ENCODE measurements at places on chromosomes 5 and 9.

- DNase-seq: no peak
Observed at GRCh38 chr5:177064500-177065277, 22.0 kb upstream of the FGFR4 start.

DNA sequence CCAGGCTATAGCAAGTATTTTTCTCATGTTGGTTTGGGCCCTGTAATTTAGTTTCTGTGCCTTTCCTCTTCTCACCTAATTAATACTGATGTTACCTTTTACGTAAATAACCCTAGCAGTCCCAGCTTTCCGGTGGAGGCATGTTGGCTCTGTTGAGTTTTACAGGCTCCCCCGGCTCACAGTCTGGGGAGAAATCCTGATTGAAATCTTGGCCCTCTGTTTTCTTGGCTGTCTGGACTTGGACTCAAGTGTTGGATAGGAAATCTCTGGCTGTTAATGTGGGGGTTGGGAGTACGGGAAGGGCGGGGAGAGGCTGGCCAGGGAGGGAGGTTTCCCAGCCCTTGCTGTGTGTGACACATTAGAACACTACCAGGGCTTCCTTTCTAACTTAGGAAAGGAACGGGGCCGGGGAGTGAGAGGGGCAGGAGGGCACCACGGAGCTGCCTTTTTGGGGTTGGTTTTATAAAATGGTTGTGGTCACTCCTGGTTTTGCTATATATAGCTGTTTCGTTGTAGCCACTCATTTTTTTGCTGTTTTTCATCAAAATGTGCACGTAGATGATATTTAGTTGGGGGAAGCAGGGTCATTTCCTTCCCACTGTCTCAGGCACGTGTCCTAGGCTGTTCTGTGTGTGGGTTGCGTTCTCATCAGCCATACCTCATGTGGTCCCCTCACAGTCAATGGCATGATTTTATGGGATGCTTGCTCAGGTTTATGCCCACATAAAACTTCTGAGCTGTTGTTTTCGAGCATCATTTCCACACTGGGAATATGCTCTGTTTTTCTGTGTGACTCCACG lies 11.0 kb downstream of the TRIO start:
- DNase-seq: peak; percentile 82

- no peak for DNase-seq
Observed at GRCh38 chr9:136172412-136173079, 32.4 kb downstream of the LHX3 start.

DNA sequence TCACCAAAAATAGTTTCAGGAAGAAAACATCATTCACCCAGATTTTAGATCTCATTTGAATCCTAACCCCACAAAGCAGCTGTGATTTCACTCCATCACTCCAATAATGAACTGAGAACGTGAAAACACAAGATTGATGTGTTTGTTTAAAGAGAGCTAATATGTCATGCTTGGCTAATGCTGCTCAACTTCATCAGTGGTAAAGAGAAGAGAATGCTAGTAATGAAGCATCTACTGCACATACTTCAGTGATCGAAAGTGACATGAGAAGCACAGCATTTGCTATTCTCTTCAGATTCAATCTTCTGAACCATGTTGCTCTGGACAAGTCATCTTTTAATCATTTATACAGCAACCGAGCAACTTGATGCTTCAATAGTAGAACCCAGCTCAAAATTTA lies 874.7 kb downstream of the EFNA5 start:
- DNase-seq: no peak

DNA sequence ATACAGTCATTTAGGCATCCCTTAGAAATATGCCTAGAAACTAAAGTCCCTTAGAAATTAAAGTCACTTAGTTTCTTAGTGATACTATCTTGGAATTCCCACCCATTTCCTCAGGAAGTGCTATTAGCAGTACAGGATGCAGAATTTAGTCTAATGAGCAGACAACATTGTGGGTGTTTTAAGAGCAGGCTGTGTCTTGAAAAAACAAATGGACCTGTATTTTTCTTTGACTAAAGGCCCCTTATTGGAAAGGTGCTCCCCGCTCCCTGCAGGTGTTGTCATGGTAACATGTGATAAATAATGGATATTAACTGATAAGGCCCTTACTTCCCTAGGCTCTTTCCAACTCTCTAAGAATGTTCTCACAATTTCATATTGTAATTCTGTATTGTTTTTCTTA lies 38.8 kb upstream of the STARD4 start:
- DNase-seq: no peak

GRCh38 chr9:128285033-128285784 lies 9.1 kb downstream of the SWI5 start:
- no peak for DNase-seq

- no peak for DNase-seq
Observed at GRCh38 chr5:173859408-173860159, 28.6 kb upstream of the CPEB4 start.

- no peak for DNase-seq
Observed at GRCh38 chr9:31445357-31445756, 939.1 kb upstream of the ACO1 start.

DNA sequence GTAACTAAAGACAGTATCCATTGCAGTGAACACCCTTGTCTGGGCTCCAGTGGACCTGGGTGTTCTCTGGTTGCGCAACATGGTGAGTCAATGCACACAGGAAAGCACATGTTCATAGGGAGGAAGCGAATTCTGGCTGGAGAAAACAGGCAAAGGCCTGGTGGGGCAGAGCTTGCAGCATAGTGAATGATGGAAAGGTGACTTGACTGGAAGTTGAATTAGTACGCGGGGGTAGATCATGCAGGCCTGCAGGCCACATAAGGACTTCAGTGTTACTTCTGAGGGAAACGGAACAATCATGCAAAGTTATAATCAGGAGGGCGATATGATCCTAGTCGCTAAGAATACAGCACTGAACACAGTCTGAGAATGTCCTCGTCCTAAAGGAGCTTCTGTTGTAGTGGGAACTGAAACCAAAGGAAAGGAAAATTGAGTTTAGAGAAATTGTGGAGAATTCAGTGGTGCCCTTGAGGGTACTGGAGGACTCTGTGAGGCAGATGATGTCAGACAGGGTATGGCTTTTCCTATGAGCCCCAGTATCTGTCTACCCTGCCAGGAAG lies 71.9 kb upstream of the RANBP3L start:
- DNase-seq: peak; percentile 65

DNA sequence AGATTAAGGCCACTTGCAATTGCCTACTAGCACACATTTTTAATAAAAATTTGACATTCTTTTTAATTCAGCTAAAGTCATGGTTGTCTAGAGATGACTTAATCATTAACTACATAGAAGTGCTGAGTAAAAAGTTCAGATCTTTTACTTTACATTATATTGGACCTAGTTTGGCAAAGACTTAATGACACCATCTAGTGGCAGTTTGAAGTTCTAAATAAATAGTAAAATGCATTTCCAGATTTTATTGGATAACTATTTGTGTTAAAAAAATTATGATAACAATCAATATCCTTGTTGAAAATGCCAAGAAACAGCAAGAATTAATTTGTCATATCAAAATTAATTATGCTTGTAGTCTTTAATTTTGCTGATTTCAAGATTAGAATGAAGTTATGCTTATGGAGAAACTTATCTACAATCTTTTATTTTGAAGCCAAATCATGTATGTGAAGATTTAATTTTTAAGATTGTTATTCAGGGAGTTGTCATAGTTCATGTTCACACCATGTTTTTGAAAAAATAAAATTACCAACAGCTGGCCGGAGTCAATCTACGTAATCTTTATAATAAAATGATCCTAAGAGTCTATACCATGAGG lies 69.6 kb upstream of the PJA2 start:
- DNase-seq: peak; percentile 31

DNA sequence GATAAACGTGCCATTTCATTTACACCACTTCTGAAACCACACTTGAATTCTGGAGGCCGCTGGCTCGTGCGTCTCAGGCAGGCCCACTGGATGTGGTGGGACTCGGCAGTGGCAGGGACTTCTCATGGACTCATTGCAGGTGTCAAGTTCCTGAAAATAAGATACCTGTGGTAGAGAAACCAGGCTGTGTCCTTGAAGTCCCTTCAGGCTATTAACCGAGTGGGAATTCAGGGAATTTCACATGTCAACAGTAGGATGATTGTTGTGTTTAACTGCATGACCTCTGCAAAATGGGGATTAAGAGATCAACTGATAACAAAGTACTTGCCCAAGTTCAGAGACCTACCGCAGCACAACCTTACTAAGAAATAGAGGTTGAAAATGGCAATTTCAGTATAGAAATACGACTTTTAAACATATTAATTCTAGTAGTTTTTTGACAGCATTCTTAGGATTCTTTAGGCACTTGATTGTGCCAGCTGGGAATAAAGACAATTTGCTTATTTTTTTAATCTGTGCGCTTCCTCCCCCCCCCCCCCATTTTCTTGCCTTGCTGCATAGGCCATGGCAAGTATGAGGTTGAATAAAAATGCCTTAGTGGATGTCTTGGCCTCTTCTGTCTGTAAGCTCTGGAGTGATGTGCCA lies 26.8 kb downstream of the TRIP13 start:
- no peak for DNase-seq

GRCh38 chr9:130110596-130111021 lies 56.9 kb downstream of the GPR107 start:
- no peak for DNase-seq

DNA sequence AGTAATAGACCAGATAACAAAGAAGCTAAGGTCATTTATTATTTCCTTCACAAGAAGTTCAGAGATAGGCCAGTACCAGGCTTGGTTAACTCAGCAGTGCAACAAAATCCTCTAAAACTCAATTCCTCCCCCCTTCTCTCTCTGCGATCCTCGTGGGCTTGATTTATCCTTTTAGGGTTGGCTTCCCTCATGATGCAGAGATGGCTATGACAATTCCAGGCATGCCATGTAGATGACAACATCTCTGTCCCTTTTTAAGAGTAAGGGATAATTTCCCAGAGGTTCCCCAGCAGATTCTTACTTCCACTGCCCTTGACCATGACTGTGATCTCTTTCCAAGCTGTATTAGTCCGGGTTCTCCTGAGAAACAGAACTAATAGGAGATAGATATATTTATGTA lies 28.7 kb upstream of the DAP start:
- DNase-seq: peak; percentile 26

DNA sequence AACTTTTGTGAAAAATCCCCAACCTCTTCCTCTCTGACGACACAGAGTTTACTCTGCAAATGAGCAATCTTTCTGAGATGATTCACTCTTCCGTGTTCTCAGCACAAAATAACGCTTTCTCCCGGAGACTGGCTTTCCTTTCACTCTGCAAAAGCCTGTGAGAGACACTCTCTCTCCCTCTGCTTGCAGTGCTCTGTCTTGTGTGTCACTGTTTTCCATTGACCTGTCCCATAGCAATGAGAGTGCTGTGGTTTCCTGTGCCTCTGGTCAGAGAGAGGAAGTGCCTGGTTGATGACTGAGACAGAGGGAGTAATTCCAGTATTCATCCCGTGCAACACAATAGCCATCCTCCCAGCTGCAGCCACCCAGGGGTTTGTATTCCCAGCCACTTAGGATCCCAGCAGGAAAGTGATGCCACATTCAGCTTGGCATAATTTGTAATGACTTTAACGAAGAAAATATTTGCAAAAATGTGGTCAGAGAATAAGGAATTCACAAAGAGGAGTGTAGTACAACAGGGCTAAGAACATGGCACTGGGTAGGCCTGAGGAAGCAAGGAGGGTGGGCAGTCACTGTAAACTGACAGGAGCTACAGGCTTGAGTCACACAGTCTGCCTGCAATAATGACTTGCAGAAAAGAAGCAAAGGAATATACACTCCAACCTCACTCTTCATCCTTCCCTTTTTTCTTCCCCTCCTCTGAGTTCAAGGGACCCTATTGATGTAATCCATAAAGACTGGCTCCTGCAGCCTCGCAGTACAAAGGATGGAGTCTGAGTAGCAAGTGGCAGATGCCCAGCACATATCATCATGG lies 463.5 kb upstream of the RGMB start:
- peak; percentile 97 for DNase-seq

GRCh38 chr5:157917491-157917890 lies 58.5 kb upstream of the CLINT1 start:
- no peak for DNase-seq

- DNase-seq: no peak
Observed at GRCh38 chr5:102815540-102816332, 60.6 kb downstream of the PAM start.

Measured in RCC 7860 (cell line).